NCI-H187 (cell line): ENCODE measurements at places on chromosomes 1 and 21.

DNA sequence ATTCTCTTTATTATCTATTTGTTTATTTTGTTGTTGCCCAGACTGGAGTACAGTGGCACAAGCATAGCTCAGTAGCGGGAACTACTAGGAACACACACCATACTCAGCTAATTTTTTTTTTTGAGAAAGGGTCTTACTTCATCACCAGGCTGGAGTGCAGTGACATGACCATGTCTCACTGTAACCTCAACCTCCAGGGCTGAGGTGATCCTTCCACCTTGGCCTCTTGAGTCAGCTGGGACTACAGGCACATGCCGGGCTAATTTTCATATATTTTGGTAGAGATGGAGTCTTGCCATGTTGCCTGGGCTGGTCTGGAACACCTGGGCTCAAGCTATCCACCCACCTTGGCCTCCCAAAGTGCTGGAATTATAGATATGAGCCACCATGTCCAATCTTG lies 5.3 kb upstream of the TXNIP start:
- no peak for DNase-seq

- DNase-seq: no peak
Measured at GRCh38 chr1:151841141-151841540, 1.5 kb upstream of the C2CD4D start.

DNA sequence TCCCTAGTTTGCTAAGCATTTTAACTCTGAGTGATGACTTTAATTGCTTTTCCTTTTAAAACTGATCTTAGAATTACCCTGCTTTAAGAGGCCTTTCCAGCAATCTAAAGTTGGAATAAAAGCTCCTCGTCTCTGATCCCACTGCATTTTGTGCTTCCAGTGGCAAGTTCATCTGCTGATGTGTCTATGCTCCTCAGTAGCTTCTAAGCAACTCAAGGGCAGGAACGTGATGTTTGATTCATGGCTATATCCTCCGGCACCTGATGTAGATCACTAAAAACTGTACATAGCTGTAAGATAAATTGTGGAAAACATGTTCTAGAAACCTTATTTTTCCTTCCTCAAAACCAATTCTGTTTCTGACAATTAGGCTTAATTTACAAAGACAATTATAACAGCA lies 12.5 kb downstream of the CYYR1 start:
- DNase-seq: no peak

DNA sequence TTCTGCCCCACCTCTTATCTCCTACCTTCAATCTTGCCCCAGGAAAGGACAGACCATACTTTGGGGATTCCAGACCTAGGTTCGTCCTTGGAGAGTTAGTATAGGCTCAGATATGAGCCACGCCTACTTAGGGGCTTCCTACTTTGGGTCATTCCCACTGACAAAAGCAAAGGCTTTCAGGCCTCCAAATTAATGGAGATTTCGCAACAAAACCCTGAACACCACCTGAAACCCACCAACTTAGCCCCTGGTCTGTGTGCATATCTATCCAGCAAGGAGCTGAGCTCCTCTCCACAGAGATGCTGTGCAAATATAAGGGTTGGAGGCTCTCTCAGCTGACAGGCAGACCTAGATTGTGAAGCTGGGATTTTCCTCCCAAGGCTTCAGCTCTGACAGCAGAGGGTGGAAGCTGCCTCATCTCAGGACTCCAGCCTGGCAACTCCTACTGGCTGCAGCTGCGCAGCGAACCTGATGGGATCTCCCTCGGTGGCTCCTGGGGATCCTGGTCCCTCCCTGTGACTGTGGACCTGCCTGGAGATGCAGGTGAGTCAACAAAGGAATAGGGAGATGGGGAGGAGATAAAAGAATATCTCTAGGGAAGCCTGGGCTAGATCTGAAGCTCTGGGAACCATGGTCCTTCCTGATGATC lies 2.1 kb downstream of the MPL start:
- DNase-seq: no peak

DNA sequence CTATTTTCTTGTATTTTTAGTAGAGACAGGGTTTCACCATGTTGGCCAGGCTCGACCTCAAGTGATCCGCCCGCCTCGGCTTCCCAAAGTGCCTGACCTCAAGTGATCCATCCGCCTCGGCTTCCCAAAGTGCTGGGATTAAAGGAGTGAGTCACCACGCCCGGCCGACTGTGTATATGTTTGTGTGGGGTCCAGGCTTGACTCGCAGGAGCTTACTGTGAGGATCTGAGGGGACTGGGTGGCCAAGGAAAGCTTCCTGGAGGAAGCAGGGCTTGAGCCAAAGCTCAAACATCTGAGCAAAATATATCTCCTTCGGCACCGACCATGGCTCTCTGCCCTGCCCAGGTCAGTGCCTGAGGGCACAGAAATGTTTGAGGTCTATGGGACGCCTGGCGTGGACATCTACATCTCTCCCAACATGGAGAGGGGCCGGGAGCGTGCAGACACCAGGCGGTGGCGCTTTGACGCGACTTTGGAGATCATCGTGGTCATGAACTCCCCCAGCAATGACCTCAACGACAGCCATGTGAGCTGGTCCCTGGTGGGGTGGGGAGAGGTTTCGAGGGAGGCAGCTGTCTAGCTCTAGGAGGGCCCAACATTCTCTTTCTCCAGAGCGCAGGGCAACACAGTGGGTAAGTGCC lies 10.5 kb downstream of the PADI3 start:
- DNase-seq: no peak

- DNase-seq: no peak
Measured at GRCh38 chr1:42620307-42620706, 37.9 kb upstream of the PPIH start.

DNA sequence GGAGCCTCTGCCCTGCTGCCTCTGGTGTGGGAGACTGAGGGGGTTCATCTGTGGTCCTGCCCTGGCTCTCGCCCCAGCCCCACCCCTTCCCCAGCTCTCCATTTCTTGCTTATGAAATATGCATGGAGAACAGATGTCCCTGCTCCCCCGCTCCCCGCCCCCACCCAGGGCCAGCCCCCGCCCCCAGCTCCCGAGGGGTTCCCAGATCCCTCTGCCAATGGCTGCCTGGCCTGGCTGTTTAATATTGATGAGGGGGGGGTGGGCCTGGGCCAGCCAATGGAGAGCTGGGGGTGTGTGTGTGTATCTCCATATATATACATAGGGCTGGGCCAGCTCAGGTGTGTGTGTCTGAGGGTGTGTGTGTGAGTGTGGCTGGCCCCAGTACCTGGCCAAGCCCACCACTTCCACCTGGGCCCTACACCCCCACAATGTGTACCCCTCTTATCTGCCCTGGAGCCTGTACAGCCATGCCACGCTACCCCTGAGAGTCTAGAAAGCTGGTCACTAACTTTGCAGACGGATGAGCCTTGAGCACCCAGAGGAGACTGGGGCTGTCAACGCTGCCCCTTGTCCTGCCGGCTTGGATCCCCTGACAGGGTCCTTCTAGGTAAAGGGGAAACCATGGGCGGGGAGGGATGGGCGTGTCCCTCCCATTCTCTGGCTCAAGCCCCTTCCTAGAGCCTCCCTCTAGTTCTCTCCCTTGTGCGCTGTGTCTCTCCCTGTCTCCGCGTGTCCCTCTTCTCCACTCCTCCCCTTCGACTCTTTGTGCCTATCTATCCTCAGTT lies at the start of gene NHLH1:
NHLH1 (plus strand) TSS at position 341 of the 785 bp plus-strand sequence. CDS start 3,661 bp downstream, outside the sequence.
- DNase-seq: no peak

DNA sequence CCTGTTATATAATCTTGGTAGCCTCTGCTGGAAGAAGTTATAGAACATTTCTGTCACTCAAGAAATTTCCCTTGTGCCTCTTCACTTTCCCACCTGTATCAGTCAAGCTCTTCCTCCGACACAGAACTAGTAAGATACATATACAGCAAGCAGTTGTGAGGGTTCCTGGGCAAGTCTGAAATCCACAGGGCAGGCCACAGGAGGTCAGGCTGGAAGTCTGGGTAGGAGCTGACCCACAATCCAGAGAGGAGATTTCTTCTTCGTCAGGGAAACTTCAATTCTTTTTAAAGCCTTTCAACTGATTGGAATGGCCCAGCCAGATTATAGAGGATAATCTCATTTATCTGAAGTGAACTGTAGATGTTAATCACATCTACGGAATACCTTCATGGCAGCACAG lies 96.4 kb upstream of the FMN2 start:
- no peak for DNase-seq

DNA sequence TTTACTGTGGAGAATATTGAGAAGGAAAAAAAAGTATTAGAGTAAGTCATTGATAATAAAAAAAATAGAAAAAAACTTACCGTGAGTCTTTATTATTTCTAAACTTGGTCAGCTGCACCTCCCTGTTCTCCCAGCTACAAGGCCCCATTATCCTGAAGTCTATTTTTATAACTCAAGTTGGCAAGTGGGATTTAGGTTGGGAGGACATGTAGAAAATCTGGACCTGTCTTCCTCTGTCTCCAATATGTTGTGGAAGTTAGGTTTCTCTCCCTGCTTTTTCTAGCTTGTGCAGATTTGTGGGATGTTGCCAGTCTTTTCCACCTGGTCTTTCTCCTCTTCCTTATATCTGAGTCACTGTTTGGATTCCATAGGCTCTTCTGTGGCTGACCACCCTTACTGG lies 361.4 kb downstream of the HLX start:
- no peak for DNase-seq

DNA sequence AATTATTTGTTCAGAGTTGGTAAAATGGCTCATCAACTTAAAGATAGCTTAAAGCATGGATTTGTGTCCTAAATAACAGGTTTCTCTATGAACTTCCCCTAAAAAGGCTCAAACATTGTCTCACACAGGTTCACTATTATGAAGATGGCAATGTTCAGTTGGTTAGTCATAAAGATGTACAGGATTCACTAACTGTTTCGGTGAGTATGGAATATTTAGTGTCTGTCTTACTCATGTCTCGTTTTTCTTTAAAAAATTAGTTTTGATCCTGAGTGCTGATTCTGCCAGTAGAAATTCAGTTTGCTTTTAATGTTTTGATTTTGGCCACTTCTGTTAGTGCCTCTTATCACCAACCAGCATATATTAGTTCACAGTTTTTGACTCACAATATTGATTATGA lies 7.5 kb upstream of the MOV10 start:
- DNase-seq: no peak

DNA sequence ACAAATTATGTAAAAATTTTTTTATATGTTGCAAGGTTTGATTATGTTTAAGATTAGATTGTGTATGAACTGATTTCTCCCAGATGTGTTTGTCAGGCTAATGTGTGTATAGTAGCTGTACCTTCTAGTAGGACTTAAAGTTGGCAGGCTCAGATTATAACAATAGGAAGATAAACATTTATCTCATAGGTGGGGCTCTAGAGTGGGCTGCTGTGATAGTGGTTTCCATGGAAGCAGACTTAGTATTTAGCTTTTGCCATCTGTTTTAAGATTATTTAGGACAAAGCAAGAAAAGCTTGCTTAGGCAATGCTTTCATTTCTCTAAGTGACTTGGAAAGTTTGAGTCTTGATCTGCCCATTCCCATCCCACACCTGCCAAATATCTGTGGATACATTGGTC lies 187.7 kb upstream of the CACYBP start:
- no peak for DNase-seq

GRCh38 chr1:151511636-151512215 lies 539 bp downstream of the CGN start:
- DNase-seq: peak; percentile 68

DNA sequence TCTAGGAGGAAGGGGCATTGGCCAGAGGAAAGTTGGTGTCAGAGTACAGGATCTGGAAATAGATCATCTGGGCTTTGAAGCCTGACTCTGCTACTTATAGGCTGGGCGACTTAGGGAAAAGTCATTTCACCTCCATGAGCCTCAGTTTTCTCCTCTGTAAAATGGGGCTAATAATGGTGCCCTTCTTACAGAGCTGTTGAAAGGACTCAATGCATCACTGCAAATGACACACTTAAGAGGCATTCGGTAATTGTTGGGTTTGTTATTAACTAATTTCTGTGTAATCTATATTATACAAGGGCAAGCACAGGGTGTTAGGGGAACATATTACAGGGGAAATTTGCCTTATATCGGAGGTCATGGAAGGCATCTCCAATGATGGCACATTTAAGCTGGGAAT lies 96.1 kb downstream of the KAZN start:
- DNase-seq: no peak

GRCh38 chr1:15684042-15684461 lies at the start of gene PLEKHM2:
TSS of gene PLEKHM2 (plus strand) at chr1:15684320. CDS start at chr1:15684559, 239 bp downstream.
- DNase-seq: no peak

- no peak for DNase-seq
Measured at GRCh38 chr1:25671929-25672328, 55.3 kb downstream of the MAN1C1 start.

DNA sequence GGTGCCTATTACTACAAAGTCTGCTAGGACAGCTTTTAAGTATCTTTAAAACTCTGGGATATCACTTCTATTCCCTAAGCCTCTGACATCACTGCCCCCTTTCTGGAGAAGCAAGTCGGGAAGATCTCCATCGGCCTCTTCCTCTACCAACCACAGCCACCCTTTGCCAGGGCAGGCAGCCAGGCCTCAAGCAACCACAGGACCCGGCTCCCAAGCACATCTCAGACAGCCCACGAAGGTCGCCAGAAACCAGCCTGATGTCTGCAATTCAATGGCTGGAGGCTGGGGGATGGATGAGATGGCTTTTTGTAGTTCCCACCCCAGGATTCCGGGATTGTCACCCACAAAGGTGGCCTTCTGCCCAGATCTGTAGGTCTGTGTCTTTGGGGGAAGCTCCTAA lies 70.7 kb downstream of the LGR6 start:
- no peak for DNase-seq

DNA sequence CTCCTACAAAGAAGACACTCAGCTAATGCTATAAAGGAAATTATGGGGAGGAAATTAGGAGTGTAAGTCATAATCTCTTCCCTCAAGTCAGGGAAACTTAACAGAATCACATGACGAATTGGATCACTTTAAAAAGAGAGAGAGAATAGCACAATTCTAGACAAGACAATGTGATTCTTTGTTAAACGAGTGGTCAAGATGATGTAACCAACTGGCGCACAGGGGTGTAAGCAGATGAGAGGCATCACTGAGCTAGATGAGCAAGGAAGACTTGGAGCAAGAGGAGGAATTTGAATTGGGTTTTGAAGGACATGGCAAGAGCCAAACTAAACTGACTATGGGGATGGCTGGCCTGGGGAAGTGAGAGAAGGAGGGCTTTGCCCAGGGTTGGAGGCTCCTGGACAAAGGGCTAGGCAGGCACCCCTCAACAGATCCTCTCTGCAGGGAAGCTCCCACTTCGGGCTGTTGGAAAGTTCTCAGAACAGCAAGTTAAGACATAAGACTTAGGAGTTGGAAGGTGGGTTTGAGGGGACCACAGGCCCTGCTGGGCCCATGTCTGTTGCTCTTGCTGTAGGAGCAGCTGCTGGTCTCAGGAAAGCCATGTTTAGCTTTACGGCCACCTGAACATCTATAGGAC lies 123.9 kb upstream of the GRIK3 start:
- no peak for DNase-seq

GRCh38 chr21:25689226-25689625 lies 45.5 kb downstream of the ATP5PF start:
- no peak for DNase-seq

GRCh38 chr1:22402356-22403053 lies 49.1 kb upstream of the ZBTB40 start:
- no peak for DNase-seq
